ENCODE measurements at places on chromosomes 3 and 15.

DNA sequence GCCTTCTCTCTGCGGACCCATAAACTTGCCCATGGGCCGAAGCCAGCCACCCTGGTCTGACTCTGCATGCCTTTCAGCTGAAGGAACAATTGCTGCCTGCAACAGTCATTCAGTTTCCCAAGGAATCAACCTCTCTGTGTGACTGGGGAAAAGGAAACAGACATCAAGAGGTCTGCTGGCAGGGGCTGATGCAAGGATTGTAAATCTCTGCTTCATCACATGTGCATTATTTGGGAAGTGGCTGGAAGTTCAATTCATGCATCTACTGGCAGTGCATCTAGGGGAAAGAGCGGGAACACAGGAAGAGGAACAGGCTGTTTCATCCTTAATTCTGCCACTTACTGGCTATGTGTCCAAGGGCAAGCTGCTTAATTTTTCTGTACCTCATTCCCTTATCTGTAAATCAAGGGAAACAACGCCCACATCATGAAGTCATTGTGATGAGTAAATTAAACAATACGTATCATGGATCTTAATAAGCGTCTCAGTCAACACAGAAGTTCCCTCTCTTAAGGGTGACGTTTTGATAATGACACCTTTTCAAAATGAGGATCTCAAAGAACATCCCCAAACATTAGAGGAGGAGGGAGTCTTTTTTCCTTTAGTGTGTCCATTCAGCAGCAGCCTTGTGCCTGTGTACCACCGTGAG lies 17.4 kb upstream of the ADPGK start:
- DNase-seq, result no peak

- DNase-seq, result no peak
Observed at GRCh38 chr3:61956236-61956635, 394.9 kb downstream of the PTPRG start.

- no peak for DNase-seq
Observed at GRCh38 chr15:49847423-49848281, 226.8 kb downstream of the DTWD1 start.

DNA sequence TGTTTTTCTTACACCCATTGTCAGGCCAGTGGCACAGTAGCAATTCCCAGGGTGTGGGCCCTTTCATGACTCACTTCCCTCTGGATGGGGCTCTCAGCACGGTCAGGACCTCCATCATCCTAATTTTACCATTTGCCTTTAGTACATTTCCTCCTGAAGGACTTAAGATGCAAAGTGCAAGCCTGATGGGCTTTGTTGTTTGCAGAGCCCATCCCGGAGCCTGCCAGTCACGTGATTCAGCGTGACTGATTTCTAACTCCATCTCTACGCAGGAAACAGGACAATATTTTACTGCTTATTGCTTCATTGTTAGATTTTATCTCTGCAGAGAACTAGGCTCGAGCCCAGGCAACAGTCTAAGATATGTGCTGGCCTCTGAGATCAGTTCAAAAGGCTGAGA lies 223.7 kb downstream of the PDZRN3 start:
- DNase-seq, result no peak

DNA sequence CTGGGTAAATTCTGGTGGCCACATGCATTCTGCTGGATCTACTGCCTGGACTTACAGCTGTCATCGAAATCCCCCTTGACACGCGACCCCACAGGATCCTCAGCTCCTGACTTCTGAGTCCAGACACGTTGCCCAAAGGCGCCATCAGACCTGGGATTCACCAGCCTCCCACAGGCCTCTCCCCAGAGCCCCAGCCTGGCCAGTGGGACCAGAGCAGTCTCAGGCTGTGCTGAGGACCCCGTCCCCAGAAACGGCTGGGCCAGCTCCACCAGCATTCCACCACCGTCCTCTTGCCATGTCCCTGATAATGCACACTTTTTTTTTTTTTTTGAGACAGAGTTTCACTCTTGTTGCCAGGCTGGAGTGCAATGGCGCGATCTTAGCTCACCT lies 166.1 kb downstream of the LRRK1 start:
- no peak for DNase-seq

GRCh38 chr3:38738630-38739395 lies 77.2 kb downstream of the SCN10A start:
- no peak for DNase-seq

GRCh38 chr15:41169781-41170180 lies 53.7 kb upstream of the INO80 start:
- DNase-seq, result no peak

DNA sequence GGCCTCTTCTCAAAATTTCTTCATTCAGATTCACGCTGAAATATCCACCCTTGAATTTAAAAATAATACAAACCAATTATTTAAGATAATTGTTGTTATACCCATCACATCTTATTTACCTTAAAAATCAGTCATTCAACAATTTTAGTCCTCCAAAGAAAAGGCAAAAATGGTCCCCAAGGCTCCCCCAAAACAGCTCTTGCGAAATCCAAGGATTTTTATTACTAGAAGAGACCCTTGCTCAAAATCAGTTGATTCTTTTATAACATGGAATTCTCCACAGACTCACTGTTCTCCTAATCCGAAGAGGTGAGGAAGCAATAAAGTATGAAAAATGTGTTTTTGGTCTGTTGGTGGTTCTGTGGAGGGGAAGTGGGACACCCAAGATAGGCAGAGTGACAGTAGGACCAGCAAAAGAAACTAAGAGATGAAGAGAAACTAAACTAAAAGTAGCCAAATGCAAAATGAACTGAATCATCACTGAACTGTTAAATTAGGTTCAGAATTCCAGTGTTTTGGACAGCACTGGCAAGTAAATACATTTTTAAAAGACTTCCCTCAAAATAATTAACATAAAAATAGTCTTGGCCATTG lies 19.1 kb upstream of the PLCH1 start:
- no peak for DNase-seq

GRCh38 chr15:56973463-56973862 lies 55.0 kb downstream of the TCF12 start:
- DNase-seq, result no peak

GRCh38 chr15:89496155-89497098 lies at the start of gene RHCG:
Gene RHCG (minus strand): TSS chr15:89496583. CDS start chr15:89496544, 39 bp downstream.
- no peak for DNase-seq

DNA sequence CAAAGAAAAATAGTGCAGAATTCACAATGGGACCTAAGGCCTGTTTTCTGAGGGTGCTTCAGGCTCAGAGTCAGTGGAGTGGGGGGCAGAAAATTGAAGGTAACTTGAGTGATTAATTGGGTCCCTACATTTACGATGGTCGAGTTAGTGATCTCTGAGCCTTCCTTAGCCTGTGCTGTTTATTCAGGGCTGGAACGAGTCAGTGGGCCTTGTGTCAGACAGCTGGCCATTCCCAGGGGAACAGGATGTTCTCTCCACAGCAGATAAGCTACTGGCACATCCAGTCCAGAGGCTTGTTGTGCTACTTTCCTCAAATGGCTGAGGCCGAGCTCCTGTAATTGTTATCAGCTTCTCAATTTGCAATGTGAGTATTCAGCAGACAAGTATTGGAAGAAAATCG lies 29.2 kb upstream of the CNTN3 start:
- DNase-seq, result no peak

Data from activated T-cell treated with anti-CD3 and anti-CD28 coated beads for 1 hour (primary cell).